ENCODE measurements at places on chromosomes 11 and 22. TPM values are rescaled to one million over a fixed set of nuclear protein-coding genes. Genes with fewer than 3 reads are reported as not detected.
A peak's percentile ranks its signal among the peaks of the same experiment; 100 is the strongest.

- DNase-seq, result no peak
- no peak overlapping the region for H3K27ac ChIP-seq
- H3K4me3 ChIP-seq, result no peak overlapping the region
- no peaks in the 10 kb centered on the region for H3K4me1 ChIP-seq
- H3K27me3 ChIP-seq, result no peaks in the 10 kb centered on the region
Observed at GRCh38 chr22:23511627-23512347, 68.3 kb downstream of the IGLL1 start.

Gene C22orf42
- not detected for total RNA-seq

- H3K27me3 ChIP-seq, result no peaks in the 10 kb centered on the region
- H3K4me3 ChIP-seq, result no peak overlapping the region
- peaks cover 10% of the 10 kb centered on the region for H3K4me1 ChIP-seq
- no peak overlapping the region for H3K27ac ChIP-seq
- H3K36me3 ChIP-seq, result no peaks in the 10 kb centered on the region
Observed at GRCh38 chr22:29103121-29103520, 30.3 kb downstream of the KREMEN1 start.

Gene CSRP3
- 1,928 TPM for total RNA-seq

- no peak overlapping the region for H3K4me3 ChIP-seq
- no peaks in the 10 kb centered on the region for H3K27me3 ChIP-seq
- peaks cover 17% of the 10 kb centered on the region for H3K4me1 ChIP-seq
- H3K36me3 ChIP-seq, result peaks cover 70% of the 10 kb centered on the region
- no peak overlapping the region for H3K27ac ChIP-seq
Observed at GRCh38 chr11:118200901-118201680, 23.7 kb downstream of the JAML start.

Gene GANAB
- total RNA-seq, result 88.0 TPM

DNA sequence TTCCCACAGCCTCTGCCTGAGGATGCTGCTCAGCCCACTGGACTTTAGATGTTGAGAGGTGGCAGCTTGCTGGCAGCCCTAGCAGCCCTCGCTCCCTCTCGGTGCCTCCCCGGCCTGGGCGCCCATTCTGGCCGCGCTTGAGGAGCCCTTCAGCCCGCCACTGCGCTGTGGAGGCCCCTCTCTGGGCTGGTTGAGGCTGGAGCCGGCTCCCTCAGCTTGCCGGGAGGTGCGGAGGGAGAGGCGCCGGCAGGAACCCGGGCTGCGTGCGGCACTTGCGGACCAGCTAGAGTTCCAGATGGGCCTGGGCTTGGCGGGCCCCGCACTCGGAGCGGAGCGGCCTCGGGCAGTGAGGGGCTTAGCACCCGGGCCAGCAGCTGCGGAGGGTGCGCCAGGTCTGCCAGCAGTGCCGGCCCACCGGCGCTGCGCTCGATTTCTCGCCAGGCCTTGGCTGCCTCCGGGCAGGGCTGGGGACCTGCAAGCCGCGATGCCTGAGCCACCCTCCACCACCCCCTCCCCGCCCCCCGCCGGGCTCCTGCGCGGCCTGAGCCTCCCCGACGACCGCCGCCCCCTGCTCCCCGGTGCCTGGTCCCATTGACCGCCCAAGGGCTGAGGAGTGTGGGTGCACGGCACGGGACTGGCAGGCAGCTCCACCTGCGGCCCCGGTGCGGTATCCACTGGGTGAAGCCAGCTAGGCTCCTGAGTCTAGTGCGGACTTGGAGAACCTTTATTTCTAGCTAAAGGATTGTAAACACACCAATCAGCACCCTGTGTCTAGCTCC lies 446.2 kb downstream of the INSC start:
- no peaks in the 10 kb centered on the region for H3K27me3 ChIP-seq
- H3K4me1 ChIP-seq, result peaks cover 4% of the 10 kb centered on the region
- no peak for DNase-seq

- no peaks in the 10 kb centered on the region for H3K27me3 ChIP-seq
- H3K27ac ChIP-seq, result peak overlapping the region; percentile 84
- peaks cover 29% of the 10 kb centered on the region for H3K36me3 ChIP-seq
- H3K4me1 ChIP-seq, result peaks cover 43% of the 10 kb centered on the region
- peak overlapping the region; percentile 75 for H3K4me3 ChIP-seq
Observed at GRCh38 chr22:41619979-41620588, 759 bp downstream of the DESI1 start.

- no peak for DNase-seq
- H3K27ac ChIP-seq, result no peak overlapping the region
- H3K27me3 ChIP-seq, result no peaks in the 10 kb centered on the region
- no peak overlapping the region for H3K4me3 ChIP-seq
- no peaks in the 10 kb centered on the region for H3K4me1 ChIP-seq
Observed at GRCh38 chr22:23088199-23088604, 17.9 kb downstream of the GNAZ start.

- peak overlapping the region; percentile 65 for H3K27ac ChIP-seq
- peaks cover 44% of the 10 kb centered on the region for H3K4me1 ChIP-seq
- H3K27me3 ChIP-seq, result peaks cover 14% of the 10 kb centered on the region
- peaks cover 31% of the 10 kb centered on the region for H3K36me3 ChIP-seq
- peak overlapping the region; percentile 86 for H3K4me3 ChIP-seq
- DNase-seq, result no peak
Observed at GRCh38 chr11:534396-535209, 773 bp downstream of the HRAS start.

- peak overlapping the region; percentile 84 for H3K27ac ChIP-seq
- H3K27me3 ChIP-seq, result no peaks in the 10 kb centered on the region
- H3K4me3 ChIP-seq, result no peak overlapping the region
- H3K36me3 ChIP-seq, result no peaks in the 10 kb centered on the region
Observed at GRCh38 chr11:115623021-115623451, 118.8 kb upstream of the CADM1 start.

Gene VWA5A
- total RNA-seq, result 2.2 TPM

GRCh38 chr22:35383679-35384071 lies 2.8 kb downstream of the HMOX1 start:
- no peak overlapping the region for H3K4me3 ChIP-seq
- no peaks in the 10 kb centered on the region for H3K27me3 ChIP-seq
- H3K27ac ChIP-seq, result no peak overlapping the region
- DNase-seq, result no peak

DNA sequence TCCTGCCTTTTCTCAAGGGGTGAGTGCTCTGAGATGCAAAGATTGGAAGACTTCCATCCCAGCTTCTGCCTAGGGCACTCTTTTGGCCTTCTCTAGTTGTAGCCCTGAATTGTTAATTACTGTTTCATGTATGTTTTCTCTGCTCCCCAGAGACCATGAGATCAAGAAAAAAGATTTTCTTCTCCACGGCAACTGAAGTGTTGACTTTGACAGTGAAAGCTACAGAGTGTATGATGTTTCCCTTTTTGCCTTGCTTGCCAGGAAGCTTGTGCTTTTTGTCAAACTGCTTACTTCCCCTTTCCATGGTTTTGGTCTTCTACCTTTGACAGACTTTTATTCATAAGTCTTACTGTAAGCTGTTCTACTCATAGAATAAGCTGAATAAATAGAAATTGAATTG lies 23.3 kb upstream of the EIF3D start:
- no peak overlapping the region for H3K4me3 ChIP-seq
- no peak overlapping the region for H3K27ac ChIP-seq
- H3K4me1 ChIP-seq, result no peaks in the 10 kb centered on the region
- H3K27me3 ChIP-seq, result peaks cover 65% of the 10 kb centered on the region
- no peak for DNase-seq

DNA sequence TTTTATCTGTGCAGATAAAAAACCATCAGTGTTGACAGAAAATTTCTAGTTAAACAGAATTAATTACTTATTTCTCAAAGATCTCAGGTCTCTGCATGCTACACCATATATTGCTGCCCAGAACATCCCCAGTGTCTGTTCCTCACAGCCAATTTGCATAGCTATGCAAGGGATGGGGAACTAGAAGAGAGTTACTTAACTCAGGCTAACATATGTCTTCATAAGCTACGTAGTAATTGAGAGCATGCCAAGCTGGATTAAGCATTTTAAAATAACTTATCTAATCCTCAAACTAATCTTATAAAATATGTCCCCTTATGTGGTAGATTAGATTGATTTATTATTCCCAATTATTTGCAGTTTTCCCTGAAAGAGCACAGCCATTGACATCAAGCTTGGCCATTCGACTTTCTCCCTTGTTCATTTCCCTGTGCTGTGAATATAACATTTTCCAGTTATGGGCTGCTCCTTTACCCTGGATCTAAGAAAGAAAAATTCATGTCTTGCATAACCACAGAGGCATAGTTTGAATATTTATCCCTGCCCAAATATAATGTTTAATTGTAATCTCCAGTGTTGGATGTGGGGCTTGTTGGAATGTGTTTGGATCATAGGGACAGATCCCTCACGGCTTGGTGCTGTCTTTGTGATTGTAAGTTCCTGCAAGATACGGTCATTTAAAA lies 69.1 kb downstream of the C11orf87 start:
- H3K36me3 ChIP-seq, result no peaks in the 10 kb centered on the region
- no peak overlapping the region for H3K4me3 ChIP-seq
- no peak for DNase-seq
- no peak overlapping the region for H3K27ac ChIP-seq

- peaks cover 17% of the 10 kb centered on the region for H3K4me1 ChIP-seq
- H3K27me3 ChIP-seq, result no peaks in the 10 kb centered on the region
- H3K36me3 ChIP-seq, result no peaks in the 10 kb centered on the region
- H3K27ac ChIP-seq, result no peak overlapping the region
- DNase-seq, result no peak
- no peak overlapping the region for H3K4me3 ChIP-seq
Observed at GRCh38 chr22:24190159-24190540, 8.9 kb downstream of the SUSD2 start.

Gene C11orf98
- 35.1 TPM for total RNA-seq

Gene TPBGL
- total RNA-seq, result not detected

Gene MAP4K2
- total RNA-seq, result 10.8 TPM

DNA sequence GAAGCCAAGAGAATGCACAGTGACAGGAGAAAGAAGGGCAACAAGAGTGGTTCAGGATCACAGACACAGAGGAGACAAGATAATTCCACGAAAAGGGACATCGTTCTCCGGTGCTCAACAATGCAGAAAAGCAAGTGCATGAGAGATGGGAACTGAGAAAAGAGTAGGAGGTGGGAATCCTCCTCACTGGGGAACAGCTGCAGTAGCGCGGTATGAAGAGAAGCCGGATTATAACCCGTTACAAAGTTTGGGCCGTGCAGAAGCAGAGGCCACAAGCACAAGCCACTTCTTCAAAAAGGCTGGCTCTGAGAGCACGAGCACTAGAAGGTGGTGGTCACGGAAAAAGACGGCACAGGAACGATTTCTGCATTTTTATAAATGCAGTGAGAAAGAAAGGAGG lies 114.2 kb upstream of the BID start:
- no peak for DNase-seq
- H3K4me1 ChIP-seq, result peaks cover 26% of the 10 kb centered on the region
- H3K36me3 ChIP-seq, result no peaks in the 10 kb centered on the region
- no peak overlapping the region for H3K4me3 ChIP-seq
- H3K27ac ChIP-seq, result peak overlapping the region; percentile 84
- no peaks in the 10 kb centered on the region for H3K27me3 ChIP-seq

DNA sequence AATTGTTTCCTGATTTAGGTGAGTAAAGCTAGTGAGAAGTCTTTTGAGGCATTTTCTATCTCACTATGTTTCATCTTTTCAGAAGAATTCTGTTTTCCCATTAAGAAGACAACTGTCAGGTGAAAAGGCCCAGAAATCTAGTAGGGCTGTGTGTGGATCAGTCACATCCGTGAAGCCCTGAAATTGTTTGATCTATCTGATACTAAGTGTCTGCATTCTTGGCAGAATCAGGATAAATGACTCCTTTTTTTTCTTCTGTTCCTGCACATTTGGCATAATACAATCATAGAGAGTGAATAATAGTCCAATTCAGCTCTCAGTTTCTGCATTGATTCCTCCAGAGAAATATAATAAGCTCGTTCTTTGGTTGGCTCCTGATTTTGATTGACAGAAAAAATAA lies 208.3 kb downstream of the NAV2 start:
- DNase-seq, result no peak
- no peaks in the 10 kb centered on the region for H3K36me3 ChIP-seq
- no peak overlapping the region for H3K4me3 ChIP-seq
- H3K4me1 ChIP-seq, result no peaks in the 10 kb centered on the region

- no peak for DNase-seq
- no peak overlapping the region for H3K27ac ChIP-seq
- H3K36me3 ChIP-seq, result no peaks in the 10 kb centered on the region
- H3K4me1 ChIP-seq, result no peaks in the 10 kb centered on the region
- no peak overlapping the region for H3K4me3 ChIP-seq
Observed at GRCh38 chr22:48393885-48394284, 1433.8 kb downstream of the BRD1 start.

GRCh38 chr11:8828580-8829361 lies 82.2 kb upstream of the AKIP1 start:
- DNase-seq, result no peak
- H3K27me3 ChIP-seq, result no peaks in the 10 kb centered on the region
- no peak overlapping the region for H3K27ac ChIP-seq
- peaks cover 14% of the 10 kb centered on the region for H3K4me1 ChIP-seq

Gene MS4A14
- 0.21 TPM for total RNA-seq

DNA sequence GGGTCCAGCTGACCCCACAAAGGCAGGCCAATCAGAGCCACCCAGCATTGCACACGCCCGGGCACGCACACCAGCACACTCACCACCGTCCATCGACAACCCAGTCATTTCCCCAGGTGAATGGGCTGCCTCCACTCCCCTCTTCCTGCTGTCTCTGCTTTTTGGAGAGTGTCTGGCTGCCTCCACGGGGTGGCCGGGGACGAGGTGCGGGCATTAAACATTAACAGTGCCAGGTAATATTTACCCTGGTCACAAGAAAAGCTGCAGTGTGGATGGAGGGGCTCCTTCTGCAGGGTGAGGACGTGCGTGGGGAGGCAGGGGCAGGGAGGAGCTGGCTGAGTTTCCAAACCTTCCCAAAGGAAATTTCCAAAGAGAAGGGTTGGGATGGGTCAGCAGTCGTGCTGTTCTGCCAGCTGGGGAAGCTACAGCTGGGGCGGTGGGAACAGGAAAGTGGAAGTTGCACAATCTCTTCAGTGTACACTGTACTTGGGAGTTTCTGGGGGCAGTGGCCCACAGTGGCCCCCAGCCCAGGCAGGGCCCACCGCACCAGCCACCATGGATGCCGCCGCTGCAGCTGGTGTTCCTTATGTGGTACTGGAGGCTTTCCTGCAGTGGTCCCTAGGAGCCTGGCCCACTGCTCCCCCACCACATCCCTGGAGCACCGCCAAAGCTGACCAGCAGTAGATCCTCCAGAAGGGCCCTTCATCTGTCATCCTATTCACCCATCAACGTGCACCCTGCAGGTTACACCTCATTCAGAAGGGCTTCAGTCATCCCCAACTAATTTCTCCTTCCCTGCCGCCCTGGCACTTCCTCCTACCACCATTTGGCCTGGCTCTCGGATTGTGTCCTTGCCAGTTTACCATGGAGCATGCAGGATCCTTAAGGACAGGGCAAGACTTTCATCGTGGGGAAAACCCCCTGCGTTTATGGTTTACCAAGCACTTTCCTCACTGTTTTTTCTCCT lies at the start of gene FXYD2:
TSS of gene FXYD2 (minus strand) at position 174 of the 967 bp plus-strand sequence. CDS start at position 108, 66 bp downstream.
- H3K4me1 ChIP-seq, result peaks cover 28% of the 10 kb centered on the region
- H3K36me3 ChIP-seq, result no peaks in the 10 kb centered on the region
- DNase-seq, result peak; percentile 56
- H3K4me3 ChIP-seq, result no peak within 1 kb of the TSS
- no peaks in the 10 kb centered on the region for H3K27me3 ChIP-seq

GRCh38 chr11:84264066-84264465 lies 977.9 kb upstream of the CCDC90B start:
- H3K4me1 ChIP-seq, result no peaks in the 10 kb centered on the region
- DNase-seq, result no peak
- no peak overlapping the region for H3K27ac ChIP-seq
- no peaks in the 10 kb centered on the region for H3K36me3 ChIP-seq
- H3K4me3 ChIP-seq, result no peak overlapping the region
- H3K27me3 ChIP-seq, result no peaks in the 10 kb centered on the region

Measured in heart right ventricle (tissue), 16 donors.